Foreskin fibroblast (primary cell): ENCODE measurements at places on chromosomes 16 and 17.

DNA sequence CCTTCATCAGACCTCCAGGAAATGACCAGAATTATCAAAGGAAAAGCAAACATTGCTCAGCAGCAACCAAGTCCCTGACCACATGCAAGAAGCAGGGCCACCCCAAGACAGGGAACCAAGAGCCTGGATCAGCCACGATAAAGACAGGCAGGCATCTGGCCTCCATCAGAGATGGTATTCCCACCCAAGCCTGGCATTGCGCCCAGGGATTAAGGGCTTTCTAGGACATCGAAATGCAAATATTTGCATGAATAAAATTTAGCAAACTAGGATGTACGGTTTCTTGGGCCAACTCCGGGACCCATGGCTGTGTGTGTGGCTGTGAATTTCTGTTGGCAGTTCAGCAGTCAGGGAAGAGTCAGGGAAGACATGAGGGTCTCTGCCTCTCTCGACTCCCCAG is 241.4 kb upstream of the DYNLRB2 start:
- DNase-seq, result no peak

- DNase-seq, result peak; percentile 12
Measured at GRCh38 chr16:74275031-74275636, 21.5 kb upstream of the PSMD7 start.

GRCh38 chr17:47621293-47622179 is 28.2 kb upstream of the KPNB1 start:
- DNase-seq, result peak; percentile 83

- DNase-seq, result no peak
Measured at GRCh38 chr16:1794908-1795666, 1.6 kb upstream of the IGFALS start.

DNA sequence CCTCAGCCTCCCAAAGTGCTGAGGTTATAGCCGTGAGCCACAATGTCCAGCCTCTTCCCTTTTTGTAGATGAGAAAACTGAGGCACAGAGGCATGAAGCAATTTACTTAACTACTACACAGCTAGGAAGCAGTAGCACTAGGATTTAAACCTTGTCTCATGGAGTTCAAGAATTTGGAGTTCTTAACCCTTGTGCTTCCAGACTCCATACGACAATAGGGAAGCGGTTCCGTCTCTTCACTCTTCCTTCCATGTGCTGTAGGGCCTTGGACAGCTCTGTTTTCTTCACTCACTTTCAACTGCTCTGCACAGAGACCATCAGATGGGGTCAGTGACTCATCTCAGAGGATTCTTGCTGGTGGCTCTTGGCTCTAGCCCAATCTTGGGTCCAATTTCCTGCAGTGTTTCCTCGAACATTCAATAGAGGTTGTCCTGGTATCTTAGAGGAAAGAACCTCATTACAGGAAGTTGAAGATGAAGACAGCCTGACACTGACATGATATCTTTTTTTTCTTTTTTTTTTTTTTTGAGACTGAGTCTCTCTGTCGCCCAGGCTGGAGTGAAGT is 19.3 kb downstream of the ITGAL start:
- peak; percentile 83 for DNase-seq

GRCh38 chr16:12067714-12068401 is 91.3 kb downstream of the SNX29 start:
- peak; percentile 91 for DNase-seq
